ENCODE measurements at places on chromosomes 5 and 9.

DNA sequence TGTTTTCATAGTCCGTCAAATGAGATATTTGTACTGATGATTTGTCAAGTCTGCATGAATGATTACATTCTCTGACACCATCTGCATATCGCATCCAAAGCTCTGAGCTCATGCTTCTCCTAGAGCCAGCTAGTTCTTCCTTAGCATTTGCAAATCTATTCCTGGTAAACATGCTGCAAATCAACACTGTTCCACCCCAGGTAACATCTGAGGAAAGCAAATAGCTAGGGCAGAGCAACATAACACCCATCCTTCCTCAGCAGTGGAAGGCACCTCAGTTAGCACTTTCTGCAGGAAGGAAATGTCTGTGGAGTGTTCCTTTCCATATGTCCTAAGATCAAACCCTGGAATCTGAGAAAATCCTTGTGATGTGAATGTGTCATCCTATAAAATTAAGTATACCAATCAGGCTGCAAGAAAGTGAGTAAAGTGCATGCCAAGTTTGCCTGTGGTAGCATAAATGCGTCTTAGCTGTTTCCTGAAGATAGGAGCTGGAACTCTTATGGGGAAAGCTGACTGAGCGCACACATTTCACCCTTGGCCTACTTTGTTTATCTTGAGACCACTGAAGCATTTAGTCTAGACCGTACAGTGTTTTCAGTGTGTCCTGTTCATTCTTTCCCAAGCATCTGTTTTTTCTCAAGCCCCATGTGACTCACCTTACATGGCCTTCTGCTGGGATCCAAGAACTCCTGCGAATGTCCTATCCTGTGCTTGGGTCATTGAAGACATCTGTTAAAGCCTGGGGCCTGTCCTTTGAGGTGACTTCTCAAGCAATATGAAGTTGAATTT is 50.9 kb upstream of the STARD4 start:
- DNase-seq: no peak

DNA sequence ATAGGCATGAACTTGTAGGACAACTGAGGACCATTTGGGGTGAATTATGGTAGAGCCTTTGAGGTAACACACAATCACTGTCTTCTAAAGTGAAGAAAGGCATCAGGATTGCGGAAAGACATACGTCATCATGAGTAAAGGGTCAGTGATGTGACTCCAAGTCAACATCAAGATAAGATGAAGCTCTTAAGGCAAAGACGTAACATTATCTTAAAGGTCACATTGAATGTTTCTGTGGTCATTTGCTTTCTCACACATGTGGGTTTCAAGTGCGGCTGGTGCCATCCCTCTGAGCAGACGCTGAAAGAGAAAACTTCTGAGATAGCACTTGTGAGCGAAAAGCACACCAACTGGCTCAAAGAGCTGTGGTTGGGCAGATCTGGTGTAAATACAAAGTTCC is 63.3 kb upstream of the GRAMD2B start:
- no peak for DNase-seq

DNA sequence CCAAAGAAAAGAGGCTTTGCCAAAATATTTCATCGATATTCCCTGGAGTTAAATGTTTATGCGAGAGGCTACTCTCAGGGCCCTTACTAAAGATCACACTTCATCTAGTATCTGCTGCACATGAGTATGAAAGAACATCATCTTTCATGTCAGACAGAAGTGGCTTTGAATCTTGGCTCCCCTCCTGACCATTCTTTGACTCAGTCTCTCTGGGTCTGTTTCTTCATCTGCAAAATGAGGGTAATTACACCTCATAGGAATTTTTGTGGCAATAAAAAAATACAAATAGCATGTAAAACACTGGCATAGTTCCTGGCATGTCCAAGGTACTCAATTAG is 58.1 kb downstream of the SLIT3 start:
- DNase-seq: no peak

GRCh38 chr5:127839496-127840197 is 136.5 kb downstream of the CCDC192 start:
- DNase-seq: no peak

DNA sequence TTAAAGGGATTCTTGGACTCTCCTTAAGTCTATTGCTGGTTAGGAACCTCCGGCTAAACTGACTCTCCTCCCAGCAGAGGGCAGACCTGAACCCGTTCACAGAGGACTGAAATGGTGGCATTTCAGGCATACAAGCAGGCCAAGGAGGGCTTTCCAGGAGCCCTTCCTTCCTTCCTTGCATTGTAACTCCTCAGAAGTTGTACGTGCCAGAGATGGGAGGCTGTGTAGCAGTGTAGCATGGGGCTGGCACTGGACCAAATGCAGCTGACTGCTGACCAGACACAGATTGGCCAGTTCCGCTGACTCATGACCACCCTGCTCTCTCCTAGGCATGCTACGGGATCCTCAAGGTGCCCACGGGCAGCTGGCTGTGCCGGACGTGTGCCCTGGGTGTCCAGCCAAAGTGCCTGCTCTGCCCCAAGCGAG is 36.4 kb downstream of the JADE2 start:
- DNase-seq: no peak

DNA sequence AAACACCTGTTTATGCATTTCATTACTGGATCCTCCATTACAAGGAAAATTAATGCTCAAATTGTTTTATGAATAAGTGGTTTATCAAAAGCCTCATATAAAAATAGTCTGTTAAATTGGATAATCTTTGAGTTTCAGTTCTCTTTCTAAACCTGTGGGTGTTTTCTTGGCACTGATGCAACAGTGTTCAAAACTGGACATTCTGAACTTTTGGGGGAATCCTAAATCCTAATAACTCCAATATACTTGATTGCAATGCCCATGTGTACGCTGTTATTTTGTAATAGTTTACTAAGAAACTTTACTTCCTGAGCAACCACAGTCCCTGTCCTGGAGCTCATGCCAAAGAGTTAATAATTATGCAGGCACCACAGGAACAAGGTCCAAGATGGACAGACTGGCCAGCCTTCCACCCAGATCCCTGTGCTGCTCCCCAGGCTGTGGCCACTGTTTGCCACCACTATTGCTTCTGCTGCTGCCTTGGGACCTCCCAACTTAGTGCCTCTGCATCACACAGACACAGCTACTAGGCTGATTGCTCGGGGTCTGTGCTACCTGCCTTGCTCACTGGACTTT is 14.0 kb downstream of the IRGM start:
- no peak for DNase-seq

- DNase-seq: no peak
These were observed 1.9 kb downstream of the NOP16 start for GRCh38 chr5:176386491-176386890.

DNA sequence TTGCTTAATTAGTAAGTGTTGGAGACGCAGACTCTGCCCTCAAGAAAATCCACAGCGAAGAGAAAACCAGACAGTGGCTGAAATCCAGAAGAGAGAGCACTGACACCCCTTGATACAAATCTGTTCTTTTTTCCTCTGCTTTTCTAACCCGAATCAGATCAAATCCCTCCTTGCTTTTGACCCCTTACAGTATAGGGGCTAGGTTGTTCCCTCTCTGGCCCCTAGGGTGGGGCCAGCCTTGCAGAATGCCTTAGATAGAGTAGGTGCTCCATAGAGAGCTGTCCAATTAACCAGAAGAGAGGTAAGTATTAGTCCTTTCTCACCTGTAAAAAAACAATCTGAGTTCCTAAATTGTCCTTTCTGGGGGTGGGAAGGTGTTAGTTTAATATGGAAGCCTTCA is 10.1 kb downstream of the C1QTNF2 start:
- no peak for DNase-seq

GRCh38 chr5:7815892-7816534 is 34.9 kb downstream of the CFAP90 start:
- DNase-seq: peak; percentile 74

- peak; percentile 1 for DNase-seq
These were observed 8.4 kb upstream of the OLFM1 start for GRCh38 chr9:135079018-135079417.

DNA sequence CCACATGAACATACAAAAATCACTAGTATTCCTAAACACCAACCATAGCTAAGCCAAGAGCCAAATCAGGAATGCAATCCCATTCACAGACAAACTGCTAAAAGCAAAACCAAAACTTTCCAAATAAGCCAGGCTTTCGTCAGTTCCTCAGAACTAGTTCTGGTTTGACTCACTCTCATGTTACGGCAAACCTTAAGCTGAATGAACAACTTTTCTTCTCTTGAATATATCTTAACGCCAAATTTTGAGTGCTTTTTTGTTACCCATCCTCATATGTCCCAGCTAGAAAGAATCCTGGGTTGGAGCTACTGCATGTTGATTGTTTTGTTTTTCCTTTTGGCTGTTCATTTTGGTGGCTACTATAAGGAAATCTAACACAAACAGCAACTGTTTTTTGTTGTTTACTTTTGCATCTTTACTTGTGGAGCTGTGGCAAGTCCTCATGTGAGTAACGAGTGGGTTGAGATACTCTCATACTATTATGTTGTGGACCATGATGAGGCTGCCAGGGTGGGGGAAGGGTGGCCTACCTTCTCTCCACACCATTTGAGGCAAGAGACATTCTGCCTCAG is at the start of gene PDCD1LG2:
Gene PDCD1LG2 (plus strand): TSS at position 172 of the 572 bp plus-strand sequence. CDS start 12,016 bp downstream, outside the sequence.
- DNase-seq: no peak

Measured in transverse colon (tissue), 4 donors.